ENCODE measurements at places on chromosomes 16 and 17.

- no peak for DNase-seq
These were observed 8.0 kb upstream of the APPBP2 start for GRCh38 chr17:60534010-60534555.

DNA sequence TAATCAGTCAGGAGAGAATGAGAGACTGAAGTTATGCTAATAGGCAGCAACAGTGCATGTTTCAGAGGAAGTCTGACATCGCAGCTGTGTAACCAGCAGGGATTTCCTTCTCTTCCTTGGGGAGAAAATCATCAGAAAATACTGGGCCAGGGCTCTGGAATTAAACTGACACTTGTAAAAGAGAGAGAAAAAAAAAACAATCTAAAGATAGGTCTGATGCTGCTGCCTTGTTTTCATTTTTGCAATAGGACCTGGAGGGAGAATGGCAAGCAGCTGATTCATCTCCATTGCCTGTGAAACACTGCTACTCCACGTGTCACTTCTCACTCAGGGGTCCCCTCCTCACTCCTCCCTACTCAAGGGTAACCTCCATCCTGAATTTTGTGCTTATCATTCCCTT, 17.7 kb upstream of the CORO6 start:
- no peak for DNase-seq

DNA sequence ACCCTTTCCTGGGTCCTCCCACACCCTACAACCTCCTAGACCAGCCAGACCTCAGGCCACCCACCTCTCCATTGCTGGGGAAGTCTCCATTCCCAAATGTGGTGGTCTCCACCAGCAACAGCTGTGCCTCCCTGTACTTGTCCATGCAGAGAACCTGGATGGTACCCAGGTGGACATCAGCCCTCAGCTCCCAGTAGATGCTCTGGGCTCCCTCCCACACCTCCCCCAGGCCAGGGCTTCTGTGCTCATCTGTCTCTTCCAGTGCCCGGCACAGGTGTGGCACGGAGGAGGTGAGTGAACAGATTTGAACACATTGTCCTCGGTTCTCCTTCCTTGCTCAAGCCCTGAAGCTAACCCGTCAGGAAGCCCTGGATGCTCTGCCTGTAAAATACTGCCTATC, 34.6 kb downstream of the LGALS9 start:
- no peak for DNase-seq

DNA sequence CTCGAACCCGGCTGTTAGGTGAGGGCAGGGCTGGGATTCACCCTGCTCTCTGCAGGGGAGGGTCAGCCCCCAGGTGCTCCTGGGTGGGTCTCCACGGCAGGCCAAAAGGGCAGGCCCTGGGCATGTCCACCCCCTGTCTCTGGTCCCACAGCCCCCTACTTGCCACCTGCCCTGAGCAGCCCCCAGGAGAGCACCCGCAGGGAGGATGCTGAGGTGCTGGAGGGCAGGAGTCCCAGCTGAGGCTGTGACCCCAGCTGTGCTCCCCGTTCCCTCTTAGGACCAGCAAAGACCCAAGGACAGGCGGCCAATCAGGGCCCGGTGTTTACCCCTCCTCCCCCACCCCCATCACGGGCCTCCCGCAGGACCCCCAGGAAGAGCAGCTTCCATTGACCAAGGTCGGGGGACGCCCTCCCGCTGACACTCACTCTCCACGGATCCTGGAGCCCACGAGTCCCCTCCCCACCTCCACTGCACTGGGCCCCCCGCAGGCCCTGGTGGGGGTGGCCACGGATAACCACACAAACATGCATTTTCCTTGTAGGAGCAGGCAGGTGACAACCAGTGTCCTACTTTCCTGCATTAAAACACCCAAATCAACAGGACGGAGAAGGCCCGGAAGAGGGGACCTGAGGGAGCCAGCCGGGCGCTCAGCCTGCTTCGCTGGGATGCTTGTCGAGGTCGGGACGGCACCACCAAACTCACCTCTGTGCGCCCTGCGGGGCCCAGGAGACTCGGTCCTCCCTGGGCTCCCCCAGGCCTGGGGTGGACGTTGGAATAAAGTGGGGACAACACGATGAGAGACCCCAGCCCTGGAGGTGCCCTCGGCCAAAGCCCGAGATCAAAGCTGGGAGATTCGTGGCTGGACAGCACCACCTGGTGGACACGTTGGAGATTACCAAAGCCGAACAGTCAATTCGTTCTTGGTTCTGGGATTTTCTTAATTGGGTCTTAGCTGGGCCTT, 22.5 kb upstream of the ENPP7 start:
- DNase-seq, result peak; percentile 66

DNA sequence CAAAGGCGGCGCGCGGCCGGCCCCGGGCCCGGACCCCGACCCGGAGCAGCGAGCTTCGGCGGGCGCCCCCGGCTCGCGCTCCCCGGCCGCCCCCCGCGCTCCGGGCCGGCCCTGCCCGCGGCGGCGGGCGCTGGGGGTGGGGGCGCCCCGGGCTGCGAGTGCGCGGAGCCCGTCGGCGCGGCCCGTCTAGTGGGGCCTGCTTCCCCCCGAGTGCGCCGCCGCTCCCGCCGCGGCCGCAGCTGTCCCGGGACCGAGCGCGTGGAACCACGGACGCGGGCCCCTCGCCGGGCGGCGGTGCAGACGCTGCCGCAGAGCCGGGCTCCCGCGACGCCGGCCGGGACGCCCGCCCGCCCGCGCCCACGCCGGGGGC, 308 bp downstream of the ADCY9 start:
- no peak for DNase-seq

- DNase-seq, result peak; percentile 41
These were observed 69.2 kb upstream of the CES5A start for GRCh38 chr16:55944377-55944802.

DNA sequence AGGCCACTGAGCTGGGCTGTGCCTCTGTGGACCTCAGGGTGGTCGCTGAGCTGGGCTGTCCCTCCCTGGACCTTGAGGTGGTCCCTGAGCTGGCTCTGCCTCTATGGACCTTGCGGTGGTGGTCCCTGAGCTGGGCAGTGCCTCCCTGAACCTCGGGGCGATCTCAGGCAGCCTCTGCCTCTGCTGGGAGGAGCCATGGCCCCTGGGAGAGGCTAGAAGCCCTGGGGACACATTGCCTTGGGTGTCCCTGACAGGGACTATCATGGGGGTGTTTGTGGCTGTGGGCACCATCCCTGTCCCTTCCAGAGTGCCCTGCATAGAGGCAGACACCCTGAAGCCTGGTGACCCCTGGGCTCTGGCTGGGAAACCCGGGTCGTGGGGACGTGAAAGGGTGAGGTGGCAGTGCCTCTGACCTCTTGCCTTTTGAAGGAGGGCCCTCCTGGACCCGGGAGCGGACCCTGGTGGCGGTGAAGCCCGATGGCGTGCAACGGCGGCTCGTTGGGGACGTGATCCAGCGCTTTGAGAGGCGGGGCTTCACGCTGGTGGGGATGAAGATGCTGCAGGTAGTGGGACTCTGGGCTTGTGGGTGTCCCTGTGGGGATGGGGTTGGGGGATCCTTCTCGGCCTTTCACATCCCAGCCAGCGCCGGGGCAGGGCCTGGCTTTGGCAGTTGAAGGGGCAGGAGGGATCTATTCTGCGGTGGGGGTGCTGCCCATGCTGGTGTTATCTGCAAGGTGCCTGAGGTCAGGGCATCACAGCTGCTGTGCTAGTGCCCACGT, 1.8 kb downstream of the NME4 start:
- no peak for DNase-seq

- DNase-seq, result peak; percentile 77
These were observed 186.0 kb upstream of the TNRC6C start for GRCh38 chr17:77772461-77772897.

DNA sequence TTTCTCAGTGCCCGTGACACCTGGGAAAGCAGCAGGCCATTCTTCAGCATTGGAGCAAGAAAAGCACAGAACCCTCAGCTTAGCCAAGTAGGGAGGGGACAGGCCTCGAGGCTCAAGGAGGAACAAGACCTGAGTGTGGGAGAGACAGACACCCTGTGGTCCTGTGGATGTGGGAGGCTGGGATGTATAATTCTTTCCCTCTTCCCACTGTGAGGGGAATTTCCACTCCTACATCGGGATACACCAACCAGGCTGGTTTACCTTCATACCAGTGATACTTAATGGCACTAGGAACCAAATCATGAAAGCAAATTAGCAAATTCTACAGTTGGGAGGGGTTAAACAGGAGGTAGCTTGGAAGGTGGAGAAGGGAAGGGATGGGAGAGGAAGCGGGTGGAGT, 41.7 kb downstream of the LYRM1 start:
- DNase-seq, result no peak

DNA sequence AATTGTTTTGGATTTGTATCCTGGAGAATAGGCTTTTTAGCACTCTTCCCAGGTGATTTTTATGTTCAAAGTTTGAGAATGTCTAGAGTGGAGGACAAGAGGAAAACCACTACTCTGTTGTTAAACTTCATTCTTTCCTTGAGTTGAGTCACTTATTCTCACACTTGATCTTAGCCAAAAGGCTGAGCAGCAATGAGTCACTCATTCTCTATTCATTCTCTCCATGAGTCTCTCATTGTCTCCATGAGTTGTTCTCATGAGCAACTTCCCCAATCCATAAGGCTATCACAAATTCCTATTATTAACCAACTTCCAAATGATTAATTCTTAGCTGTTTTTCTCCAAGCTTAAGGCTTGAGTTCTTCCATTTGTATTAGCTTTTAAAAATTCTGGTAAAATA, 1393.3 kb downstream of the CDH8 start:
- DNase-seq, result no peak

- DNase-seq, result no peak
These were observed 711 bp downstream of the ALYREF start for GRCh38 chr17:81890447-81891302.

- no peak for DNase-seq
These were observed 1.3 kb downstream of the LHX1 start for GRCh38 chr17:36938566-36939051.

DNA sequence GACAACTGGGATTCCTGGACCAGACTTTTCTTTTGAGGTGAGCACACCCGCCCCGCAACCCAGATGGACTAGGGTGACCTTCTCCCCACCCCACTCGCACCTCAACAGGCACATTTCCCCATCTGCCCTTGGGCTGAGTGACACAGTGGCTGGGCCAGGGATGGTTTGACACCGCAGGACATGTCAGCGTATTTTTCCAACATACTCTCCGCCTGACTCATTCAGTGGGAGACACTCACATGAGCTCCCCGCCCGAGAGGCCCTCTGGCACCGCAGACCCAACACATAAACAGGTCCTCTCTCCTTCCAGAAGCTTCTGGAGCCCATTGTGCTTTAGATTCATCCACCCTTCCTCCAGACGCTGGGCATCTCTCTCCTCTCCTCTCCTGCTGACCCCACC, 69.4 kb downstream of the ZDHHC7 start:
- no peak for DNase-seq

GRCh38 chr16:84927621-84928591, 83.4 kb downstream of the ZDHHC7 start:
- no peak for DNase-seq

DNA sequence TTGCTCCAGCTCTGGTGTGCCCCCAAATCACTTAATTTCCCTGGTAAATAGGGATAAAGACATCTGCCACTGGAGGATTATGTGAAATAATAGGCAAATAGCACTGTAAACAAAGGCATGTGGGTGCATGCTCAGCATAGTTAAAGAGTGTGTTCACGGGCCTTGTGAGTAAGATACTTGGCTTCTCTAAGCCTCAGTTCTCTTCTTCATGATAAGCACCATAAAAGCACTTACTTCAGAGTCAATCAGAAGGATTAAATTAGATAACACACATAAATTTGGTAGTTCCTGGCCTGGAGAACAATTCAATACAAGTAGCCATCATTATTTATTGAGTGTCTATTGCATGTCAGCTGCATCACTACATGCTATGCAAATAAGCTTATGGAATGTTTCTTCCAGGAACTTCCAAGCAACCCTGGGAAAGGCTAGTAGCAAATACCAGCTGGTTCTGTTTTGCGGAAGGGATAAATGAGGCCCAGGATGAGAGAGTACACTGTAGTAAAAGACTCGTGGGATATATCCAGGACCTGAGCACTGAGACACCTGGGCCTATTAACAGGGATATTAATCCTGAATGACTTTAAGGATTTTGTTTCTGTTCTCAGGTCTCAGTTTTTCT, 14.5 kb downstream of the CCL11 start:
- no peak for DNase-seq

- DNase-seq, result no peak
These were observed 92.3 kb downstream of the VPS53 start for GRCh38 chr17:622356-622755.

DNA sequence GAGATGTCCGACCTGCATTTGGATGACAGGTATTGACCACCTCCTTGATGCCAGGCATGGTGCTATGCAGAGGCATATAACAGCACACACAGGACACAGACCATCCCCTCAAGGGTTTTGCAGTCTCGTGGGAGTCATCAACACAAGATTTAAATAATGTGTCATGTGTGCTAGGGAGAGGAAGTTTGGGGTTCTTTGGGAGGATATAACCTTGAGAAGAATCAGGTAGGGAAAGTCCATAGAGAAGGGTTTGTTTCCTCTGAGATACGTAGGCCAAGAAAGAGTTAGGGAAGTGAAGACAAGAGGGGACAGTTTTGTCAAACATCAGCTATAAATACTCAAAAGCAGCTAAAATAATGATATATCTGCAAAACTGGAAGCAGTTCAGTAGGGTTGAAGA, 215.9 kb upstream of the RBFOX1 start:
- no peak for DNase-seq

Data from activated T-cell treated with anti-CD3 and anti-CD28 coated beads, Interleukin-2, amount 50 U/mL, for 72 hours (primary cell).